ENCODE measurements at places on chromosomes 7 and 10.

DNA sequence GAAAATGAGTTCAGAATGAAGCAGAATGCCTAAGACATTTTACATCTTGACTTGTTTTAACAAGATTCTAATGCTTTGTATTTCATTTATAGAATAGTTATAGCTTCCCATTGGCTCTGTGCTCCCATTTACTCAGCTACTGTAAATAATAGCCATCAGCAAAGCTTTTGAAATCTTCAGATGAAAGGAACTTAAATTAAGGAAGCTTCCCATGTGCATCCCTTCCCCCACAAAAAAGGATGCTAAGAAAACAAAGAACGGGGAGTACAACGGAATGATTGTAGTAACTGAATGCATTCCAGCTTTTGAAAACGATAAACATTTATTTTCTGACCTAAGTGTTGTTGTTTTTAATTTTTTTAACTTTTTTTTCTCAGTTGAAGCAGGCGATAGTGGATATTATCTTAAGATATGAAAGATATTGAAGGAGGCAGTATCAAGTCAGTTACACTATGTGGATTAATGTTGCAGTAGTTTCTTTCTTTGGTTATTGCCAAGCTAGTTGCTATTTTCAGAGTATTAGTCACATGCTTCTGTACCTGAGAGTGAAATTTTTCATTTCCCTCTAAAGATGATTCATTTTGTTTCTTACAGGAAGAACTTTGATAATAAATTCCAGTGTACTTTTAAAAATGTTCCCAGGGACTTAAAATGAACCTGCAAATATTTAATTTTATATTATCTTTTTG is 129.2 kb downstream of the KCND2 start:
- DNase-seq, result no peak

GRCh38 chr7:74174606-74175082 is 488 bp downstream of the EIF4H start:
- no peak for DNase-seq

- no peak for DNase-seq
Measured at GRCh38 chr7:68442931-68443631, 1155.2 kb upstream of the AUTS2 start.

- no peak for DNase-seq
Measured at GRCh38 chr7:90955641-90956207, 308.5 kb upstream of the FZD1 start.

GRCh38 chr10:59844436-59844835 is 61.9 kb downstream of the CCDC6 start:
- DNase-seq, result no peak

DNA sequence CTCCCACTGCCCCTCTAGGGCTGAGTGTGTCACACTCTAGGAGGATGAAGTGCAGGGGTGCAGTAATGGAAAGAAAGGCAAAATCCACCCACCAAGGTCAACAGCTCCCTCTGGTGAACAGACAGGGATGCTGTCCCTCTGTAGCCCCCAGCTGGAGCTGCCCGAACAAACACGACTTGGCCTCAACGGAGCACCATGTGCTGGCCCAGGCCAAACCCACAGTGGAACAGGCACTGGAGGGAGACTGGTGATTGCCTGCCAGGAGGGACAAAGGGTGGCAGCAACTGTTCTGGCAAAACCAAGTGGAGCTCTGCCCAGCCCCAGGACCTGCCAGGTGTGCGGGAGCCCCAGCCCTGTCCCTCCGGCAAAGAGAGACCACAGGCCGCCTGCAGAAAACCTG is 20.7 kb downstream of the PDIA4 start:
- DNase-seq, result no peak

DNA sequence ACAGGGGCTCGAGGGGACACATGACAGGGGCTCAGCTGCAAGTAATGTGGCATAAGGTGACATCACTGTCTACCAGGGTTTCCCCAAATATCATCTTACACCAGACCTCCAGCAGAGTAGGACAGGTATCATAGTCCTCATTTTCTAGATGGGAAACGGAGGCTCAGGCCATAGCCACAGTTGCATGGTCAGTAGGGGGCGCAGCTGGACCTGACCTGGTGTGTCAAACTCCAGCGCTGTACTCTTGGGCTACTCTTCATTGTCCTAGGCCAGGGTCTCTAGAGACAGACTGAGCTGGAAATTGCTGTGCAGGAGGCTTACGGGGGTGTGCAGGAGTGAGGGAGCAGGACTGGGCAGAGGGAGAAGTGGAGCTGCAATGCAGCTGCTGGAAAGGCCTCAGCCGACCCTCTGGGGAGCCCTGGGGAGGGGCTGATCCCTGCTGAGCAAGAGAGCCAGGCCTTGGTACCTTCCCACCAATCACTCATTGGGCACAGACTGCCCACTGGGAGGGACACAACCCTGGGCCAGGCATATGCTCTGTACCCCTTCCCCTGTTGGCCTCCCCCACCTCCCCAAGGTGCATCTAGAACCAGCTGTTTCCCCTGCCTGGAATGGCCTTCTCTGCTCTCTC is 89.9 kb downstream of the CDH23 start:
- no peak for DNase-seq

DNA sequence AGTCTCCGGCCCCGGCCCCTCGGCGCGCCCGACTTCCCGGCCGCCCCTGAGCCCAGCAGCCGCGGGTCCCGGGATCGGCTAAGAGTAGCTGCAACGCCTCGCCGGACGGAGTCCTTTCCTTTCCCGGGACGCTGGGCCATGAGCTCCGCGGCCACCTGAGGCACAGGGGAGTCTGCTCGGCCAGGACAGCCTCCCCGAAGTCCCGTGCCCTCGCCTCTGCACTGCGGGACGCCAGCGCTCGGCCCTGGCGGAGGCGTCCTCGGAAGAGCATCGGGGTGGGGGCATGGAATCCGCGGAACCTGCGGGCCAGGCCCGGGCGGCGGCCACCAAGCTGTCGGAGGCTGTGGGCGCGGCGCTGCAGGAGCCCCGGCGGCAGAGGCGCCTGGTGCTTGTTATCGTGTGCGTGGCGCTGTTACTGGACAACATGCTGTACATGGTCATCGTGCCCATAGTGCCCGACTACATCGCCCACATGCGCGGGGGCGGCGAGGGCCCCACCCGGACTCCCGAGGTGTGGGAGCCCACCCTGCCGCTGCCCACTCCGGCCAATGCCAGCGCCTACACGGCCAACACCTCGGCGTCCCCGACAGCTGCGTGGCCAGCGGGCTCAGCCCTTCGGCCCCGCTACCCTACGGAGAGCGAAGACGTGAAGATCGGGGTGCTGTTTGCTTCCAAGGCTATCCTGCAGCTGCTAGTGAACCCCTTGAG is 502 bp downstream of the SLC18A3 start:
- DNase-seq, result no peak

DNA sequence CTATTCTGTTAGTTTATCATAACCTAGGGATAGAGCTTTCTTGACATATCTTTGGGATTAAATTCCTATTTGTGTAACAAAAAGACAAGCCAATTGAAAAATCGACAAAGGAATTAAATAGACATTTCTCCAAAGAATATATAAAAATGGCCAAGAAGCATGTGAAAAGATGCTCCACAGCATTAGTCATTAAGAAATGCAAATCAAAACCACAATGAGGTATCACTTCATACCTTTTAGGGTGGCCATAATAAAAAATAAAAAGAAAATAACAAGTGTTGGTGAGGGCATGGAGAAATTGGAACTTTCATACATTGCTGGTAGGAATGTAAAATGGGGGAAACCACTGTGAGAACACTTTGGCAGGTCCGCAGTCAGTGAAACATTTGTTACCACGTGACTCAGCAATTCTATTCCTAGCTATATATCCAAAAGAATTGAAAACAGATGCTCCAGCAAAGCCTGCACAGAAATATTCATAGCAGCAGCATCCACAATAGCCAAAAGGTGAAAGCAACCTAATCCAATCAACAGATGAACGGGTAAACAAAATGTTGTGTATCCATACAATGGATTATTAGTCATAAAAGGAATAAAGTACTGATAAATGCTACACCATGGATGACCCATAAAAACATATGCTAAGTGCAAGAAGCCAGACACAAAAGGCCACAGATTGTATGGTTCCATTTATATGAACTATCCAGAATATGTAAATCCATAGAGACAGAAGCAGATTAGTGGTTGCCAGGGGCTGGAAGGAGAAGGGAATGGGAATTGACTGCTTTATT is 20.5 kb downstream of the SPAG6 start:
- no peak for DNase-seq

GRCh38 chr7:133021196-133021595 is 60.7 kb downstream of the CHCHD3 start:
- no peak for DNase-seq

DNA sequence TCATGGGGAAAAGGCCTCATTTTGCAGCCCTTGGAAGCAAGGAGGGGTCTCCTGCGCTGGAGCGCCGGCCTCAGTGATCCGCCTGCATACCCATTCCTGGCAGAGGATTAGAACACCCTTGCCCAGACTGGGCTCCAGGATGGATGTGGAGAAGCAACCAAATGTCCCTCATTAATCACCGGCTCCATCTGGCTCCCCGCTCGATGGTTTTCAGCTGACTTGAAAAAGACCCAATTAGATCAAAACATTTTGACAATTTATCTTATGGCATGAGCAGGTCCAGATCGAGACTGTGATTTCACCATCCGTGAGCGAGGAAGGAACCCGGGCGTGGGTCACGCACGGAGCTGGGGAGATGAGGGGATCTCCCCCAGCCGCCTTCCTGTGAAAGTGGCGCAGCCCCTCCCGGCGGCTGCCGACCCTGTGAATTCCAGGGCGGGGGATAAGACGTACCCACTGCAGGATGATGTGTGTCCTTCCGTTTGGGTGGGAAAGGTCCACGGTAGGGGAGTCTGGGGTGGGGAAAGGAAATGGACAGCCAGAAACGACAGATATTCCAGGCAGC is 141.6 kb downstream of the EMX2 start:
- no peak for DNase-seq

DNA sequence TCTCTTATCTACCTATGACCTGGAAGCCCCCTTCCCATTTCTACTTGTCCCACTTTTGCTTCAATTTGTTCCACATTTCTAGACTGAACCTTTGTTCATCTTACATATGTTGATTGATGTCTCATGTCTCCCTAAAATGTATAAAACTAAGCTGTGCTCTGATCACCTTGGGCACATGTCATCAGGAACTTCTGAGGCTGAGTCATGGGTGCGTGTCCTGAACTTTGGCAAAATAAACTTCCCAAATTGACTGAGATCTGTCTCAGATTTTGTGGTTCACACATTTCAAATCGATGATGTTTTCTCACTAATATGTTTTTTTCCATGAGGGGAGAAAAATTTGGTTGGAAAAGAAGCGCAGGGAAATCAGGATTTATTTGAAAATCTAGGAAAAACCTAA is 406.2 kb upstream of the LRRTM3 start:
- no peak for DNase-seq

GRCh38 chr7:138304071-138304320 is 156.1 kb upstream of the TRIM24 start:
- no peak for DNase-seq

- DNase-seq, result no peak
Measured at GRCh38 chr10:26367771-26368170, 70.4 kb upstream of the APBB1IP start.

GRCh38 chr7:73824986-73825385 is 5.8 kb upstream of the CLDN4 start:
- no peak for DNase-seq

- DNase-seq, result no peak
Measured at GRCh38 chr7:75995996-75996395, 1.6 kb upstream of the TMEM120A start.

GRCh38 chr10:33117816-33118215 is 159.8 kb upstream of the ITGB1 start:
- no peak for DNase-seq
